Chondrocyte (in vitro differentiated cells): ENCODE measurements at places on chromosomes 1 and 21. TPM values are rescaled to one million over a fixed set of nuclear protein-coding genes. Genes with fewer than 3 reads are reported as not detected.

The ILF2 gene
- 120 to 164 TPM (median 122 TPM) in 3 replicates for total RNA-seq

The SLC44A5 gene
- total RNA-seq, result 0.18 to 0.39 TPM (median 0.20 TPM) in 3 replicates

DNA sequence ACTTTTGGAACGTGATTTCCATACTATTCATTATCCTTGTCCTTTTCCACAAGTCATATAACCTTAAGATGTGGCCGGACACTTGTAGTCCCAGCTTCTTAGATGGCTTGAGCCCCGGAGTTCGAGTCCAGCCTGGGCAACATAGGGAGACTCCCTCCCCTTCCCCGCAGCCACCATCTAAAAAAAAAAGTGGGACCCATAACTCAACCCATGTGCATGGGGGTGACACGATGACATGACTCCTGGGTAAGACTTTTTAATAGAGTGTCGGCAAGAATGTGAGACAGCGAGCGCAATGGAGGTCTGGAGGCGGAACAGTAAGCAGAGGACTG, 25.7 kb downstream of the MIA3 start:
- H3K36me3 ChIP-seq, result peaks cover 13% of the 10 kb centered on the region
- H3K27ac ChIP-seq, result peak overlapping the region; percentile 99
- DNase-seq, result no peak
- no peaks in the 10 kb centered on the region for H3K27me3 ChIP-seq
- H3K4me1 ChIP-seq, result peaks cover 27% of the 10 kb centered on the region

The TRIM67 gene
- total RNA-seq, result 1.2 to 2.9 TPM (median 1.6 TPM) in 3 replicates

The SERTAD4 gene
- total RNA-seq, result 39.1 to 71.7 TPM (median 43.5 TPM) in 3 replicates

- no peak overlapping the region for H3K4me3 ChIP-seq
- peaks cover 3% of the 10 kb centered on the region for H3K4me1 ChIP-seq
- peaks cover 1% of the 10 kb centered on the region for H3K36me3 ChIP-seq
- no peak overlapping the region for H3K27ac ChIP-seq
- DNase-seq, result no peak
Observed at GRCh38 chr1:230415405-230416132, 10.6 kb downstream of the PGBD5 start.

- no peak overlapping the region for H3K4me3 ChIP-seq
- H3K36me3 ChIP-seq, result no peaks in the 10 kb centered on the region
- H3K27ac ChIP-seq, result no peak overlapping the region
- peaks cover 3% of the 10 kb centered on the region for H3K27me3 ChIP-seq
- no peaks in the 10 kb centered on the region for H3K4me1 ChIP-seq
- no peak for DNase-seq
Observed at GRCh38 chr1:187032982-187033692, 204.4 kb downstream of the PLA2G4A start.

DNA sequence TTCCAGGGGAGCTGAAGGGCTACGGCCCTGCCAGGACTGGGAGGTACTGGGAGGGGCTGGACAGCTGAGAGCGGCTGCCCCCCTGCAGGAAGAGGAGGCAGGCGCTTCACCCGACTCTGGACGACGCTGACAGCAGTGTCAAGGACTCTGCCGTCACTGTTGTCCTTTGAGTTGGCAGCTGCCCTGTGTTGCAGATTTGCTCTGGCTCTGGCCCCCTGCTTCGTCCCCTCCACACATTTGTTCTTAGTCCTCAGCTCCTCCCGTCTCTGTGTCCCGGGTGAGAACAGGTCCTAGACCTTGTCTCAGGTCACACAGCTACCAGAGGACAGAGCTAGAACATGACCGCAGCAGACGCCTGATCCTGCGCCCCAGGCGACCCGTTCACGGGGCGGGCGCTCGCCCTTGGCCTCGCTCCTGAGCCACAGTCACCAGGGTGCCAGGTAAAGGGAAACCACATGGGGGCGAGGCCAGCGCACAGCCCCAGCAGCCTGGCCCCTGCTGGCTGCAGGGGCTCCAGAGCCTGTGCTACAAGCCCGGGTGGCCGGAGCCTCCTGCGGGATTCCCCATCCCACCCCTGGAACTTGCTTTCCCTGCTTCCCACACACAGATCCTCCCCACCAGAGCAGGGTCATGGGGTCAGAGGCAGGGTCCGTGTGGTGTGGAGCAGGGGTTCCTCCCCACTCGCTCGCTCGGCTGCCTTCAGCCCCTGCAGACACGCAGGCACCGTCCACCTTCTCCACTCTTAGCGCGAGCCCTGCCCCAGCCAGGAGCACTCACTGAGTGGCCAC, 10.7 kb upstream of the NPHP4 start:
- H3K27ac ChIP-seq, result no peak overlapping the region
- H3K4me1 ChIP-seq, result no peaks in the 10 kb centered on the region

- no peak for DNase-seq
- no peak overlapping the region for H3K4me3 ChIP-seq
- H3K27me3 ChIP-seq, result no peaks in the 10 kb centered on the region
Observed at GRCh38 chr21:29418813-29419212, 120.1 kb downstream of the BACH1 start.

GRCh38 chr1:117178756-117179155, 32.0 kb downstream of the VTCN1 start:
- H3K36me3 ChIP-seq, result no peaks in the 10 kb centered on the region
- H3K27ac ChIP-seq, result no peak overlapping the region
- DNase-seq, result no peak
- H3K4me3 ChIP-seq, result no peak overlapping the region
- H3K4me1 ChIP-seq, result no peaks in the 10 kb centered on the region

GRCh38 chr1:109201123-109201703, 12.5 kb upstream of the SARS1 start:
- peak overlapping the region; percentile 73 for H3K27ac ChIP-seq
- no peaks in the 10 kb centered on the region for H3K27me3 ChIP-seq
- no peak overlapping the region for H3K4me3 ChIP-seq
- H3K36me3 ChIP-seq, result no peaks in the 10 kb centered on the region
- H3K4me1 ChIP-seq, result peaks cover 45% of the 10 kb centered on the region
- DNase-seq, result no peak

DNA sequence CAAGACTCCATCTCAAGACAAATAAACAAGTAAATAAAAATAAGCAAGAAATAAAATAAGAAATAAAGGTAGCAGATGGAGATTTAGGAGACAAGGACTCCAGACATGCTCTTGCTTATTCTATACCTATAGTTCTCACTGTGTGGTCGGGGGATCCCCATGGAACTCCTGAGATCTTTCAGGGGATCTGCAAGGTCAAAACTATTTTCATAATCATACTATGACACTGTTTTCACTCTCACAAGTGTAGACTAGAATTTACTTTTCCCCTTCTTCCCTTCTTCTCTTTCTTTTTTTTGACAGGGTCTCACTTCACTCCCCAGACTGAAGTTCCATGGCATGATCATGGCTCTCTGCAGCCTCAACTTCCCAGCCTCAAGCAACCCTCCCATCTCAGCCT, 29.8 kb upstream of the NLRP3 start:
- H3K4me1 ChIP-seq, result peaks cover 9% of the 10 kb centered on the region
- no peaks in the 10 kb centered on the region for H3K36me3 ChIP-seq
- no peak overlapping the region for H3K27ac ChIP-seq
- no peak overlapping the region for H3K4me3 ChIP-seq
- H3K27me3 ChIP-seq, result peaks cover 3% of the 10 kb centered on the region
- no peak for DNase-seq

DNA sequence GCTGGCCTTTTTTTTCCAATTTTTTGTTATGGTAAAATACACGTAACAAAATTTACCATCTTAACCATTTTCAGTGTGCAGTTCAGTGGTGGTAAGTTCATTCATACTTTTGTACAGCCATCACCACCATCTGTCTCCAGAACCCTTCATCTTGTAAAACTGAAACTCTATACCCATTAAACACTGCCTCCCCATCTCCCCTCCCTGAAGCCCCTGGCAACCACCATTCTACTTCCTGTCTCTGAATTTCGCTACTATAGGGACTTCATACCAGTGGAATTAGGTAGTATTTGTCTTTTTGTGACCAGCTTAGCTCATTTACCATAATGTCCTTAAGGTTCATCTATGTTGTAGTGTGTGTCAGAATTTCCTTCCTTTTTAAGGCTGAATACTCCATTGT, 8.7 kb downstream of the PKNOX1 start:
- peak overlapping the region; percentile 78 for H3K27ac ChIP-seq
- H3K4me1 ChIP-seq, result peaks cover 15% of the 10 kb centered on the region
- H3K27me3 ChIP-seq, result no peaks in the 10 kb centered on the region
- no peak for DNase-seq

GRCh38 chr1:231969076-231969475, 342.5 kb downstream of the DISC1 start:
- DNase-seq, result no peak
- no peak overlapping the region for H3K27ac ChIP-seq
- H3K27me3 ChIP-seq, result no peaks in the 10 kb centered on the region
- H3K4me3 ChIP-seq, result no peak overlapping the region
- H3K4me1 ChIP-seq, result peaks cover 24% of the 10 kb centered on the region

GRCh38 chr1:34606504-34606903, 148.3 kb upstream of the GJB5 start:
- no peak for DNase-seq
- H3K4me3 ChIP-seq, result no peak overlapping the region
- H3K4me1 ChIP-seq, result no peaks in the 10 kb centered on the region
- H3K27me3 ChIP-seq, result peaks cover 12% of the 10 kb centered on the region
- H3K27ac ChIP-seq, result no peak overlapping the region
- no peaks in the 10 kb centered on the region for H3K36me3 ChIP-seq

DNA sequence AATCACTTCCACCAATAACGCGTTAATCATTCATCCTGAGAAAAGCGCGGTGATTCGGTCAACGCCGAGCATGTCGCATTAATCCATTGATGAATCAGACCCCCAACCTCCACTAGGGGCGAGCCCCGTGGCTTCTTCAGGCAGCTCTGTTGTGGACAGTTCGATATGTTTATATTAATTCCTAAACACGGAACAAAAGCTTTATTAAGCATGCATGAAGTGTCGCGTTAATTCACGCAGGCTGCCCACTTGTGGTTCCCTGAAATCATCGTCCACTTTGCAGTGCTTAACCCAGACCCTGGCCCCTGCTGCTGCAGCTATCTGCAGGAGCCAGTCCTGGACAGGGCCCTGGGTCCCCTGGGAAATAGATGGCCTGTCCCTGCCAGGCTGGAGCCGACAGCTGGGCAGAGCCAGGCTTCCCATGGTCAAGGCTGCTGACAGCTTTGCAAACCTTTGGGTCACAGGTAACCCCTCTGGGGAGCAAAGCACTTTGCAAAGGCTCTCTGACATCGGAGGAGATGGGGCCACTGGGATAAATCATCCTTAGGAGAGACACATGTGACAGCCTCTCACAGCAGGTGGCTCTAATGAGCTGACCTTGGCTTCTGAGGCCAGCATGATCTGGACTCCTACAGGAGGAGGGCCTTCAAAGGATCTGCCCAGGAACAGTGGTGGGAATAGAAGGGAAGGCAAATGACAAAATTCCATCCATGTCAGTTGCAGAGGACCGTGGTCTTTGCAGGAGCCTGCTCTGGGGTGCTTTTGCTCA, 137.0 kb upstream of the AJAP1 start:
- H3K4me3 ChIP-seq, result no peak overlapping the region
- DNase-seq, result no peak
- no peak overlapping the region for H3K27ac ChIP-seq
- no peaks in the 10 kb centered on the region for H3K4me1 ChIP-seq
- H3K27me3 ChIP-seq, result no peaks in the 10 kb centered on the region

DNA sequence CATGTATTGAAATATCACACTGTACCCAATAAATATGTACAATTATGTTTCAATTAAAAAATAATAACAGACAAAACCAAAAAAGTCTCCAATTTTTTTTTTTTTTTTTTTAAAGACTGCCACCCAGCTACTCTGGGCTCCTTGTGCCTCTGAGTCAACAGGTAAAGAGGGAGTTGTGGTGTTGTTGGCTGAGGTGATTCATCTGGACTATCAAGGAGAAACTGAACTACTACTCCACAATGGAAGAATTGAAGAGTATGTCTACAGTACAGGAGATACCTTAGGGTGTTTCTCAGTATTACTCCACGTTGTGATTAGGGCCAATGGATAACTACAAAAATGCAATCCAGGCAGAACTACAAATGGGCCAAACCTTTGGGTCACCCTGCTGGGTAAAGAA, 67.9 kb downstream of the SCMH1 start:
- no peak overlapping the region for H3K27ac ChIP-seq
- H3K36me3 ChIP-seq, result peaks cover 12% of the 10 kb centered on the region
- DNase-seq, result no peak
- no peaks in the 10 kb centered on the region for H3K4me1 ChIP-seq

DNA sequence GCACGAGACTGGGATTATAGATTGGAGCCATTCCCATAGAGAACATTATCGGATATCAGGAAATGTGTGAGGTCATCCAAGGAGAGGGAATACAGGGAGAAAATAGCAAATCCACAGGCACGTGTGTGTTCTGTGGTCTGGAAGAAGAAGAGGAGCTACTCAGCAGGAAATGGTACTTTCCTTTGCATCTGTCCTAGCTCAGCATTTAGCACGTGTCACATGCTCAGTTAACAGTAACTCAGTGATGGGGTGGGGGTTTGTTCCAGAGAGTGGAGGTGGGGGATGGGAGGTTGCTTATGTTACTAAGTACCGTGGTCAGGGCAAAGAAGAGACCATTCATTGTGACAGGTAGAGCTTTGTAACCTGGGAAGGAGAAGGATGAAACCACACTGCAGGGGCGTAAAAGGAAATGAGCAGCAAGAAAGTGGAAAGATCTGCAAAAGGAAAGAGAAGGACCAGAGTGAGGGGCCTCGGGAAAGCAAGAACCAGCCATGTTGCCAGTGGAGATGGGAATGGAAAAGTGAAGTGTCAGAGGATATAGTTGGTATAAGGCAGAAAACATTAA, 100.4 kb downstream of the ATP5PO start:
- DNase-seq, result no peak
- peaks cover 41% of the 10 kb centered on the region for H3K4me1 ChIP-seq
- H3K4me3 ChIP-seq, result no peak overlapping the region
- H3K36me3 ChIP-seq, result peaks cover 34% of the 10 kb centered on the region

The MFAP2 gene
- 260 to 285 TPM (median 269 TPM) in 3 replicates for total RNA-seq

The PLCH2 gene
- 2.4 to 3.4 TPM (median 3.2 TPM) in 3 replicates for total RNA-seq

- H3K36me3 ChIP-seq, result no peaks in the 10 kb centered on the region
- H3K4me3 ChIP-seq, result no peak overlapping the region
- H3K4me1 ChIP-seq, result peaks cover 8% of the 10 kb centered on the region
- no peak overlapping the region for H3K27ac ChIP-seq
- DNase-seq, result no peak
Observed at GRCh38 chr1:203772836-203773235, 7.9 kb downstream of the LAX1 start.

DNA sequence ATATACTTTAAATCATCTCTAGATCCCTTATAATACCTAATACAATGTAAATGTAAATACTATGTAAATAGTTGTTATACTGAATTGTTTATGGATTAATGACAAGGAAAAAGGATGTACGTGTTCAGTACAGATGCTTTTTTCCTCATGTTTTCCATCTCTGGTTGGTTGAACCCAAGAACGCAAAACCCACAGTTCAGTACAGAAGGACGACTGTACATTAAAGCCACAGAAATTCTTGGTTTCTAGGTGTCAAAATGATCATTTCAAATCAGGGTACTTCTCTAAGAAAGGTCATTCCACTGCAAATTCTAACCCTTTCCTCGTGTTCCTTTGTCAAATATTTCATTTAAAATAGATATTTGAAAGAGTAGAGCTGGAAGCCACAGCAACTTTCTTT, 158.1 kb downstream of the VAV3 start:
- no peak overlapping the region for H3K4me3 ChIP-seq
- no peaks in the 10 kb centered on the region for H3K36me3 ChIP-seq
- no peaks in the 10 kb centered on the region for H3K4me1 ChIP-seq
- H3K27me3 ChIP-seq, result peaks cover 37% of the 10 kb centered on the region
- H3K27ac ChIP-seq, result no peak overlapping the region
- DNase-seq, result no peak

The MARK1 gene
- total RNA-seq, result 3.0 to 4.1 TPM (median 3.8 TPM) in 3 replicates
